ENCODE measurements at places on chromosomes 3 and 15.

GRCh38 chr15:48803877-48804276 is 7.0 kb downstream of the CEP152 start:
- DNase-seq, result no peak

DNA sequence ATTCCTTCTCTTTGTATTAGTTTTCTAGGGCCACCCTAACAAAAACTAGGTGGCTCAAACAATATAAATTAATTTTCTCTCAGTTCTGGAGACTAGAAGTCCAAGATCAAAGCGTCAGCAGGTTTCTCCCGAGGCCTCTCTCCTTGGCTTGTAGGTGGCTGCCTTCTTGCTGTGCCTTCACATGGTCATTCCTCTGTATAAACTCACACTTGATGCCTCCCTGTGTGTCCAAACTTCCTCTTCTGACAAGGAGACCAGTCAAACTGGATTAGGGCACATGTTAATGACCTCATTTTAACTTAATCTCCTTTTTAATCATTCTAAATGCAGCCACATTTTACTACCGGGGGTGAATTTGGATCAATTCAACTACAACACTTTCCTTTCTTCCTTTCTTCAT is 691.1 kb downstream of the DIPK2A start:
- DNase-seq, result no peak

DNA sequence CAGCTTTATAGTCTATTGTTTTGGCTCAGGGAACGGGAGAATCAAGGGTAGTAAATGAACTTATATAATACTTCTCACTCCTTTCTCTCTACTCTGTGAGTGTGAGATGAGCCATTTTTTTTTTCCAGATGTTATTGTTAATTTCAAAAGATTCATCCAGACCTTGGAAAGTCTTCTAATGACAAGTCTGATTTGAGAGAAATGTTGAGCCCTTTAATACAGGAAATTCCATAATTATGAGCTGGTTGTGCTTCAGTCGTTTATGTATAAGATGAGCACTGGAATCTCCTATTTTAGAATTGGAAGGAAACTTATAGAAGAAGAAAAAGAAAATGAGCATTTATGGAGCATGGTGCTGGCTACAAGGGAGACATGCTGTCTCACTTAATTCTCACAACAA is 92.0 kb downstream of the FBN1 start:
- DNase-seq, result no peak

DNA sequence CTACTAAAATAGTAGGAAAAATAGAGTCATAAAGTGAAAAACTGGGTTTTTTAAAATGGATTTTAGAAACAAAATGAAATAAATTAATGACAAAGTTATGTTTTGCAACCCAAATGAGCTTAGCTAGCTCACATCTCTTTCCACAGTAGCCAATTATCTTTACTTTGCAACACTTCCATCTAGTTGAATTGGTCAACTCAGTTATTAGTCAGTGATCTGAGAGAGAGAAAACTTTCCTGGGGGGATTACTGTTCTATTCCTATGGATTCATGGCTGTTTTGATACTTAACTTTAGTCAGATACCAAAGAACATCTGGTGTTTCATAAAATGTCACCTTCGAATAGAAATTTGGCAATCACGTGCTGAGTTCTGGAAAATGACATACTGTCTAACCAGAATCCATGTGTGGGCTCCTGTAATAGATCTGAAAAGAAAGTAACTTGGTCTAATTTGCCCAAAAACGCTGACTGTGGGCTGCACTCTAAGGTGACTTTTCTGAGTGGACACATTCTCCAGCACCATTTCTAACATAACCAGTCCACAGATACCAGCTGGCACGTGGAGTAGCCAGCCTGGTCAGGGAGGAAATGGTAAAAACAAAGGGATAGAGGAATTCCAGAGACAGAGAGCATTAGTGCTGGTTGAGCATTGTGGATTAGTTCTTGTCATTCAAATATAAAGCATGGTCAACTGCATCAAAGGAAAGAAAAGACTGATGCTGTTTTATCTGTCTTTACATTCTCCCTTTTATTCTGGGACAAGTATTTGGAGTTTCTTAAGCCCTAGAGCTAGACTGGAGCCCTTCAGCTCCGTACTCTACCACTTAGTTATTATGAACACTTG is 45.2 kb upstream of the CCDC80 start:
- no peak for DNase-seq

GRCh38 chr3:151631946-151632345 is 101.8 kb upstream of the AADACL2 start:
- no peak for DNase-seq

Measured in epithelial cell of proximal tubule (primary cell).